Lower lobe of right lung (tissue), 2 donors: ENCODE measurements at places on chromosomes 16 and 17. TPM values are rescaled to one million over a fixed set of nuclear protein-coding genes. Genes with fewer than 3 reads are reported as not detected.

GRCh38 chr17:77214743-77215142, 74.0 kb downstream of the SEC14L1 start:
- H3K27ac ChIP-seq = no peak overlapping the region
- peaks cover 22% of the 10 kb centered on the region for H3K4me1 ChIP-seq
- H3K4me3 ChIP-seq = no peak overlapping the region
- no peaks in the 10 kb centered on the region for H3K27me3 ChIP-seq
- H3K36me3 ChIP-seq = peaks cover 87% of the 10 kb centered on the region
- no peak for DNase-seq

- H3K36me3 ChIP-seq = no peaks in the 10 kb centered on the region
- H3K27ac ChIP-seq = no peak overlapping the region
- H3K4me3 ChIP-seq = no peak overlapping the region
- H3K27me3 ChIP-seq = peaks cover 38% of the 10 kb centered on the region
- no peak for DNase-seq
Measured at GRCh38 chr17:79739148-79740062, 8.7 kb downstream of the ENPP7 start.

- peak overlapping the region; percentile 42 for H3K27ac ChIP-seq
- H3K4me1 ChIP-seq = peaks cover 29% of the 10 kb centered on the region
Measured at GRCh38 chr17:19979917-19980770, 2.5 kb upstream of the AKAP10 start.

DNA sequence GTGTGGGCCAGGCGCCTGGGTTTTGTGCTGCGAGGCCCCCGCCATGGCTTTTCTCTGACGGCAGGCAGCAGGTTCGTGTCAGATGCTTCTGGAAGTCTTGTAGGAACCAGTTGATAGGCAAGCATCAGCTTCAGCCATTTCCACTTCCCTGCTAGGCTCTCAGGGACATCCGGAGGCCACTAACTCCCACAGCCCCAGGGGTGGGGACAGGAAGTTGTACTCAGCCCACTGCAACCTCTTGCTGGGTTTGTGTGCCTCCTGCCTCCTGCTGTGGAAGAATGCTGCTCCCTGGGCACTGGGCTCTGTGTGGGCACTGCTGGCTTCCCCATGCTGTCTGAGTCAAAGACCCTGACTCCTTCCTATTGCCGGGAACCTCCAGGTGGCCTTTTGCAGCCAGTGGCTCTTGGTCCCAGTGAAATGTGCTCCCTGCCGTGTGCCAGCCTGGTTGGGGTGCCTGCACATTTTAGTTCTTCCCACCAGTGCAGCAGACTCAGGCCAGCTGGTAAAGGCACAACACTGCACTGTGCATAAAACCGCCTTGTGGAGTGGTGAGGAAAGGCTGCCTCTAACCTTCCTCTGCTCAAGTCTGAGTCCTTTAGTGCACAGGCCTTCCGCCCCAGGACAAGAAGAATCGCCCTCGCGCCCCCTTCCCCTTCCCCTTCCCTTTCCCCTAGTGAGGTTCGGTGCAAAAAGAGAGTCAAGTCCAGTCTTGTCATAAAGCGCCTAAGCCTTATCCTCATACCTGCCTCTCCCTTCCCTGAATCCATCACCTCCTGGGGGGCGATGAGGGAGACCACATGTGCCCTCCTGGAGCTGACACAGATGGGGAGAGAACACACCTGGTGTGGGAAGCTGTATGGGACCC, 16.6 kb downstream of the LDHD start:
- no peaks in the 10 kb centered on the region for H3K27me3 ChIP-seq
- no peak overlapping the region for H3K4me3 ChIP-seq
- peaks cover 53% of the 10 kb centered on the region for H3K4me1 ChIP-seq
- peak; percentile 66 for DNase-seq
- H3K36me3 ChIP-seq = peaks cover 2% of the 10 kb centered on the region
- peak overlapping the region; percentile 77 for H3K27ac ChIP-seq

- H3K4me3 ChIP-seq = no peak overlapping the region
- H3K36me3 ChIP-seq = no peaks in the 10 kb centered on the region
- H3K4me1 ChIP-seq = no peaks in the 10 kb centered on the region
- no peak overlapping the region for H3K27ac ChIP-seq
Measured at GRCh38 chr17:66040402-66040801, 151.5 kb downstream of the CEP112 start.

DNA sequence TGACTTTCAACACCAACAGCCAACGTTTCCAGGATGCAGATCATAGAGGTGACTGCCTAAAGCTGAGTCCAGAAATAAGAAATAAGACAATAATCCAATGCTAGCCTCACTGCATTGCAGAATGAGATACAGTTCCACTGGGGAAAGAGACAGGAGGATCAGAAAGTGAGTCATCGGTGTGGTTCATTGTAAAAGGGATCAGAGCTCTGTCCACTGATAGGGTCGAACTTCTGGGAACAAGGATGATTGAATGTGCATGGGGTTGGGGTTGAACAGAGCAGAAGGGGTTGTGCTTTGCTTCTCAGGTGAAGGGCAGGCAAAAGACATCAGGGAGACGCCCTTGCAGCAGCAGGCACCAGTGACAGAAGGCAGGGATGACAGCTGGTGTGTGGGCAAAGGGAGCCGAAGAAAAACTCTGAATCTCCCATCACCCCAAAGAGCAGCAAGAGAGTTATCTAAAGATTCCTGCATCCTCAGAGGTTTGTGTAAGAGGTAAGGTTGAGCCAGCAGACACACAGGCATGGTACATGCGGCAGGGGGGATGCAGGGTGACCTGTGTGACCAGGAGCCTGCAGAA, 16.4 kb downstream of the CLEC10A start:
- no peaks in the 10 kb centered on the region for H3K36me3 ChIP-seq
- DNase-seq = no peak
- no peak overlapping the region for H3K4me3 ChIP-seq
- no peak overlapping the region for H3K27ac ChIP-seq

DNA sequence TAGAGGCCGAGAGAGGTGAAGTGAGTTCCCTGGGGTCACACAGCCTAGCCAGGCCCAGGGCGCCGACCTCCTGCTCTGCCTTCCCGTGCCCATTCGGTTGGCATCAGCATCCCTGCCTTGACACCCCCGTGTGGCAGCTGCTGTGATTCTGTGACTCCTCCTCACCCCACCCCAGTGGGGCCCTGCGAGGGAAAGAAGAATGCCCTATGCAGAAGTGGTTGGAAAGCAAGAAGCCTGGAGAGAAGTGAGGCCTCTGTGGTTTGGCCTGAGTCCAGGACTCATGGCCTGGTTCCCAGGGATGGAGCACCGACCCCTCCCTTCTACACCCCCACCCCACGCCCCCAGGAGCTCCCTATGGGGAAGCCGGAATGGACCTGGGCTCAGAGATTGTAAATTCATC, 296.2 kb downstream of the SEC14L1 start:
- no peaks in the 10 kb centered on the region for H3K27me3 ChIP-seq
- H3K4me1 ChIP-seq = peaks cover 94% of the 10 kb centered on the region
- peak overlapping the region; percentile 29 for H3K27ac ChIP-seq
- DNase-seq = no peak
- H3K36me3 ChIP-seq = no peaks in the 10 kb centered on the region

GRCh38 chr17:37768438-37768837, 23.6 kb upstream of the HNF1B start:
- H3K27me3 ChIP-seq = no peaks in the 10 kb centered on the region
- no peak overlapping the region for H3K27ac ChIP-seq
- DNase-seq = no peak
- H3K4me3 ChIP-seq = no peak overlapping the region
- H3K36me3 ChIP-seq = no peaks in the 10 kb centered on the region
- no peaks in the 10 kb centered on the region for H3K4me1 ChIP-seq

DNA sequence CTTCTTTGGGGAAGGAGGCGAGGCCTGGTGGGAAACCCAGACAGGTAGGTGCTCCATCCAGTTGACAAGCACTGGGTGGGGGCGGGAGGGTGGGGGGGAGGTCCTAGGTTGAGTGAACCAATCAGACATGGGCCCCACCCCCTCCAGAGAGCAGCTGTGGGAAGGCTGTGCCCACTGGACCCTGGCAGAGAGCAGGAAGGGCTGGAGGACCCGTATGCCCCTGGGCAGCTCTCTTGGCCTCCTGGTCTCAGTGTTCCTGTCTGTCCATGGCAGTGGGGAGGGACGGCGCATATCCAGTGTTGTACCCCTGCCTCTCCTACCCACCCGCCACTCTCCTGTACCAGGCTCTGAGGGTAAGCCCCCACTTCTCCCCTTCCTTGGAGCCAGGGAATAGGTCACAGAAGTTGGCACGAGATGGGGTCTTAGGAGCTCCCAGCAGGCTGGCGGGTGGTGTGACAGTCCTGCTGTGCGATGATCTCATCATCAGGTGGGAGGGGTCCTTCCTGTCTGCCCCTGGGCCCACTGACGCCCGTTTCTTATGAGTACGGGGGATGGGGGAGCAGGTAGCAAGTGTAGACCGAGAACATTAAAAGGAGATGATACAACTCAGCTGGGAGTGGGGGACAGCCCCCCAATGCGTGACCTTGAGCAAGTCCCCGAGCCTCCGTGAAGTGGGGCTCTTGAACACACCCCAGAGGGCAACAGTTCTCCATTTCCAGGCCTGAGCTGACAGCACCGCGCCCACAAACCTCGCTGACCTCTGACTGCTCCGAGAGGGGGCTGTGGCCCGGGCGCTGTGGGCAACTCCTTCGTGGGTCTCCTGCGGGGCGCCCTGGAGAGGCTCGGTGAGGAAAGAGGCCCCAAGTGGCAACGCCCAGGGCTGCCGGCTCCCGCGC, 1.2 kb upstream of the ZFPM1 start:
- H3K4me1 ChIP-seq = peaks cover 49% of the 10 kb centered on the region
- H3K27ac ChIP-seq = no peak overlapping the region
- no peaks in the 10 kb centered on the region for H3K36me3 ChIP-seq
- peak overlapping the region; percentile 62 for H3K4me3 ChIP-seq
- no peak for DNase-seq

DNA sequence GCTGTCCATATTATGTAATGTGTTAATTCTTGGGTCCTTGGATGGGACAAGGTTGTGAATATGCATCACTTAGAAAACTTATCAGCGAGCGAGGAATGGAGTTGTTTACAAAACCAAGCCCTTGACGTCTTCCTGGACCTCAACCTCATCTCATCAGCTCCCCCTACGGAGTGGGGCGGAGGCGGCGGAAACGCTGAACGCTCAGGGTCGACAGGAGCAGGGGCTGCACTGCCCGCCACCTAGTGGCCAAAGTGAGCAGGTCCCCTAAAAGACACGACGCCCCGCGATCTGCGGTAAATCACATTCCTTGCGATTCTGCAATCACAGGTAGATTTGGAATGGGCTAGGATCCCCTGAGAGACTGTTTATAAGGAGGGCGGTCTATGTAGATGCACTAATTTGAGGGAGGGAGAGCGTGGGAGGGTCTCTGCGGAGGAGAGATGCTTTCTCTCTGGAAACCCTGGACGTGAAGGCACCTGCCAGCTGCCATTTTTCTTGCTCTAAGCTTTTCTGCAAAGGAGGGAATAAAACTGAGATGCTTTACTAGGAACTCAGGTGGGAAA, 5.4 kb upstream of the ICAM2 start:
- no peaks in the 10 kb centered on the region for H3K36me3 ChIP-seq
- DNase-seq = peak; percentile 90
- H3K4me3 ChIP-seq = no peak overlapping the region
- peaks cover 28% of the 10 kb centered on the region for H3K4me1 ChIP-seq

DNA sequence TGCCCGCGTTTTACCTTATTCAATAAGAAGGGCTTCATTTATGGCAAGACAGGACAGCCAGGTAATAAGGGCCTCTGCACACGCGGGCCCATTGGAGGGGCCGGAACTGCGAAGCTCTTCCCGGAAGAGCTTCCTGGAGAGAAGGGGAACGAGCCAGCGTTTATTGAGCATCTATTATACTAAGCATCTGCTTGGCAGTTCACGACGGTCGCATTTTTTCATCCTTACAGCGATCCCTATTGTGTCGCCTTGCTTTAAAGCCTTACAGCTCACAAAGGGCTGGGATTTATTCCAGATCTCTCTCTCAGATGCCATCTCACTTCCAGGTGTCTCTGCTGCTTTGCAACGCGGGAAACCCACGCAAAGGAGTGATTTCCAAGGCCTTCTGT, 546 bp downstream of the ZPBP2 start:
- DNase-seq = no peak
- H3K27ac ChIP-seq = no peak overlapping the region
- H3K4me1 ChIP-seq = peaks cover 8% of the 10 kb centered on the region
- no peak overlapping the region for H3K4me3 ChIP-seq
- H3K36me3 ChIP-seq = no peaks in the 10 kb centered on the region
- H3K27me3 ChIP-seq = peaks cover 48% of the 10 kb centered on the region

- no peak overlapping the region for H3K4me3 ChIP-seq
- H3K36me3 ChIP-seq = no peaks in the 10 kb centered on the region
- H3K27me3 ChIP-seq = peaks cover under 1% of the 10 kb centered on the region
- no peak for DNase-seq
- H3K27ac ChIP-seq = no peak overlapping the region
Measured at GRCh38 chr17:12979246-12979645, 38.6 kb downstream of the ELAC2 start.

GRCh38 chr17:80762076-80762475, 217.4 kb downstream of the RPTOR start:
- H3K27ac ChIP-seq = no peak overlapping the region
- no peaks in the 10 kb centered on the region for H3K27me3 ChIP-seq
- no peak for DNase-seq

DNA sequence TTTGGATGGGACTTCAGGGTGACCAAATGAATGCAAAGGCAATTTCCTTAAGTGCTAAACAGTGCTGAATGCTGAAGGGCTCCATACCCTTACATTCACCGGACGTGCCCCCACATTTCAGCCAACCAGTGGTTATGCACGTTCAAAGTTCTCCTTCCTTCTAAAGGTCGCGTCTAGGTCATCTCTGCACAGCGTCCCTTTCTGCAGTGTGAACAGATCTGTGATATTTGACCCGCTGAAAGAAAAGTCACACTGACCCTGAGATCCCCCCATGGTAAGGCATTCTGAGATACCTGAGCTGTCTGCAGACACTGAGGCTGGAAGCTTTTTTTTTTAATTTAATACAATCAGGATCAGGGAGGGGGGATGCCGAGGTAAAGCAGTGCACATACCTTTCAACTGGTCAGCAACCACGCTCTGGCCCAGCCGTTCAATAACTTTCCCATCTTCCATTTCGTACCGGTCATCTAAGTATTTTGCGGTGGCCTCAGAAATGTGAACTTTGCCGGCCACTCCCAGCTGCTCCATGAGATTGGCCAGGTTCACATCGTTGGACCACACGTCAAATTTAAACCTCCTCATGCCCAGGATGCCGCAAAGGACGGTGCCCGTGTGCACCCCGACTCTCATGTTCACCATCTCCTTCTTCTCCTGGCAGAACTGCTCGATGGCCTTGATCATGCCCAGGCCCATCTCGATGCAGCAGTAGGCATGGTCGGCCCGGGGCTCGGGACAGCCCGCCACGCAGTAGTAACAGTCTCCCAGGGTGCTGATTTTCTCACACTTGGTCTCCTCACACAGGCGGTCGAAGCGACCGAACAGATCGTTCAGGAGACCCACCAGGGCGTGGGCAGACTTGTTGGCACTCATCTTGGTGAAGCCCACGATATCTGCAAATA, 2.6 kb downstream of the ADCY9 start:
- H3K27me3 ChIP-seq = no peaks in the 10 kb centered on the region
- H3K4me3 ChIP-seq = peak overlapping the region; percentile 79
- H3K4me1 ChIP-seq = peaks cover 70% of the 10 kb centered on the region
- H3K27ac ChIP-seq = peak overlapping the region; percentile 57

SDF2 gene
- total RNA-seq = 48.8 TPM

MT1H gene
- total RNA-seq = 4.3 TPM

PYY gene
- total RNA-seq = not detected

KRTAP4-3 gene
- not detected for total RNA-seq
